Activated T-cell treated with anti-CD3 and anti-CD28 coated beads, Interleukin-2, amount 50 U/mL, for 72 hours (primary cell): ENCODE measurements at places on chromosomes 3 and 15. TPM values are rescaled to one million over a fixed set of nuclear protein-coding genes. Genes with fewer than 3 reads are reported as not detected.

DNA sequence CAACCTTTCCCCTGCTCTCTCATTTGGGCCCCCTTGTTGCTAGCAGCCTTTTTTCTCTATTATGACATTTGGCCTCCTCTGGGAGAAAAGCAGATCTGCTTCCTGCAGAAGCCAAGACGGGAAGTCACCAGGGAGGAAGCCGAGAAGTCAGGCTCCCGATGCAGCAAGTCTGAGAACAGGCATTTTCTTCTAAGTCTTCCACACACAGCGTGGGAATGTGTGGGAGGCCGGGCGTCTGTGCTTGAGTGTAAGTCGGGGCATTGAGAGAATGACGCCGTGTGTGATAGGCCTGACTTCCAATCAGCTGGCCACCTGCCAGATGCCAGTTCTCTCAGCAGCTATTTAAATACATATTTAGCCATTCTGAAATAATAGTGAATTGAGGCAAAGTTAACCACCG lies 75.8 kb upstream of the FAM98B start:
- DNase-seq, result no peak

- no peak for DNase-seq
These were observed 23.7 kb downstream of the PCYT1A start for GRCh38 chr3:196263819-196264218.

DNA sequence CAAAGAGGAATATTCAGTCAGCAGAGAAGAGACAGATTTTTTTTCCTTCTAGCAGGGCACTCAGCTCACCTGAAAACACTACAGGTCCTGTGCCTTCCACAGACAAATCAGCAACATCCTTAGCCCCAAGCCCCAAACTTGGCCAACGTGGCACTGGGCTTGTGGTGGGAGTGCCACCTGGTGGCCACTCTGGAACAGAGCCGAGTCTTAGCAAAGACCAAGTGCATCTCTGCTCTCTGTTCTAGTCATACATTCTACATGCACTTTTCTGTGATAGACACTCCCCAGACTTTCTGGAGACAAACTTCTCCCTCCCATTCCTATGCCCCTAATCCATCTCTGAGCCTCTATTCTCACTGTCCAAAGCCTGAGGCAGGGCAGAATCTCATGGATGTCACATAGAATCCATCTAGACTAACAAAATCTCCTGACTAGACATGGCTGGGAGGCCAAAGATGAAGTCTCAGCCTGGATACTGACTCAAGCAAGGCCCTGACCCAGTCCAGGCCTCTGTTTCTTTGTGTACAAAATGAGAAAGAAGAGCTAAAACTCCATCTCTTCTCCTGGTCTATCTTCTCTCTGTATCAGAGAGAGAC lies 5.1 kb upstream of the SEMA7A start:
- peak; percentile 77 for DNase-seq

- no peak for DNase-seq
These were observed 334.6 kb upstream of the ATP10A start for GRCh38 chr15:26197719-26198118.

GRCh38 chr3:166360720-166361119 lies 523.5 kb upstream of the BCHE start:
- no peak for DNase-seq

- no peak for DNase-seq
These were observed 91.4 kb downstream of the ZNF621 start for GRCh38 chr3:40615918-40616819.

The DNAJA4 gene
- total RNA-seq, result 36.4 TPM

The FRMD5 gene
- total RNA-seq, result 0.77 TPM
